ENCODE measurements at places on chromosomes 5 and 9.

DNA sequence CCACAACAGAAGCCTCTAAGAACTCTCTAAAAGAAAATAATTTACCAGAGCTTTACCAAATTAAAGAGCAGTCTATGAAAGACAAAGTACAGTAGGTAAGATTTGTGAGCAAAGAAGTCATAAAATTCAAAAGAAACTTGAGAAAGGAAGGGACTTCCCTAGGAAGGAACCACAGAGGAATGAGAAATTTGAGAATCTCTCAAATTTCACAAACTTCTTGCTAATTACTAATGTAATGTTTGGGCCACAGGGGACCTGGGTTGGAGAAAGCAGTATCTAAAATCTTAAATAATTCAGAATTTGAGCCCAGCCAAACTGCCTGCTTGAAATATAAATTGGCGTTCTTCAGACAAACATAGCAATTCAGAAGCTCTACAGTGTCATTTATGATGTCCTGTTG is 225.0 kb upstream of the PRR16 start:
- DNase-seq = no peak

GRCh38 chr9:134408389-134408788 is 82.1 kb downstream of the RXRA start:
- DNase-seq = no peak

GRCh38 chr9:96214635-96215034 is 87.3 kb downstream of the HSD17B3 start:
- no peak for DNase-seq

DNA sequence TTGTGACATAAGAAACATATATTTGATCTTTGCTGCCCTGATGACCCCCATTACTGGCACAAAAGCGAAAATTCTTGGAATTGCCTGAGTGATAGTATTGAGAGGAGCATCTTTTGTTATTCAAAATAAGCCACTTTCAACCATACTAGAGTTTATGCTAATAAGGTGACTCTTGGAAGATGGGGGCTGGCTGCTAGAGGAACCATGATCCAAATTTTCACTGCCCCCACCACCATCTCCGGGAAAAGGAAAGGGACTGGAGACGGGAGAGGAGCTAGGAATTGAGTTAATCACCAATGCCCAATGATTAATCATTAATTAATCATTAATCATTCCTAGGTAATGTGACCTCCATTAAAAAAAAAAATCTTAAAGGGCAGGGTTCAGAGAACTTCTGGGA is 25.6 kb downstream of the FBXW11 start:
- DNase-seq = no peak

GRCh38 chr9:125241863-125242739 is 958 bp upstream of the HSPA5 start:
- DNase-seq = peak; percentile 44
